ENCODE measurements at places on chromosomes 7 and 10.

- no peak for DNase-seq
These were observed 18.3 kb upstream of the LRGUK start for GRCh38 chr7:134108802-134109201.

DNA sequence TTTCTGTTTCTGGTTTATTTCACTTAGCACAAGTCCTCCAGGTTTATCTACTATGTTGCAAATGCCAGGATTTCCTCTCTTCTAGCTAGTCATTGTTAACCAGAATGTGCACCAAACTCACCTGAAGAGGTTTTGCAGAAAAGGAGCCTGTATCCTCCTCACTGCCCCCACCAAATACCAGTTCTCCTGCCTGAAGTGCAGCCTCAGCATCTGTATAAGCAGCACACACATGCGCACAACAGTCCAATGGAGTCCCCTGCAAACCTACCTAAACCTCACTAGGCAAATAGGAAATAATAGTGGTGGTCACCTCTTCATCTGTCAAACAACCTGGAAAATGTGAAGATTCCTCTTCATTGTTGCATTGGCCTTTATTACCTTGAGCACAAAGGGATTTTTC is 237.8 kb downstream of the PAXIP1 start:
- DNase-seq = no peak

DNA sequence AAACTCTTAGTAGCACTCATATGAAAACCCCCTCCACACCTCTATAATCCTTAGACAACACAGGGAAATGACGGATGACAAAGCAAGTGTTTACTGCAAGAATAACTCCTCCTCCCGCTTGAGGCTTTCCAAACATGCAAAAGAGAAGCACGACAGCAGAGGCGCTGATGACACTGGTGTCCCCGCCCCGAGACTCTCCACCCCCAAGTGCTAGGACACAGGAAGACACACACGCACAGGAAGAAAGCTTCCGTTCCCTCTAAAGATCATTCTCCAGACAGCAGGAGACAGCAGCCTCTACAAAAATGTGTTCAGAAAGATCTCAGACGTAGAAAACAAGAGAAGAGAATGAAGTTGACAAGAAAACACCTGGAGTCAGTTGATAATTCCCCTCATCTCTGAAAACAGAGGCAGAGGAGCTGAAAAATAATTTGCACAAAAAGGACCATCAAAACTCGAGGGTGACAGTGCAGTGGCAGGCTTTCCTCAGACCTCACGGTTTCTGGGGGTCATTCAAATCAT is 90.2 kb downstream of the DLG5 start:
- DNase-seq = no peak

GRCh38 chr7:98233219-98234070 is 18.6 kb downstream of the TECPR1 start:
- no peak for DNase-seq

GRCh38 chr7:36884351-36884750 is 160.1 kb upstream of the AOAH start:
- DNase-seq = no peak

DNA sequence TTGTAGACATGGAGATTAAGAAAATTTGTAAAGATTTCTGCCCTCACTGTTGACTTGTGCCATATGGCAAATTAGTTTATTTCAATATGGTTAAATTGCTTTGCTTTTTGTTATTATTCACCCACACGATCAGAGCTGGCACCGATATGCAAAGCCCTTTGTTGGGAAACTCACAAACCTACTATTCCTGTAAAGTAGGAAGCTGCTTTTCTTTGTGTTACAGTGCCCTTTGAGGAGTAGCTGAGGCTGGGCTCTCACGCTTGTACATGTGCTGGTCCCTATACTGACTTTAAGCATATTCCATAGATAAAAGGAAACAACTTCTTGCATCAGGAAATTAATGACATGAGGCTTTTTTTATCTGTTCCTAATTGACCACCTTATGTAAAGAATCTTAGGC is 17.6 kb upstream of the AOAH start:
- DNase-seq = no peak

DNA sequence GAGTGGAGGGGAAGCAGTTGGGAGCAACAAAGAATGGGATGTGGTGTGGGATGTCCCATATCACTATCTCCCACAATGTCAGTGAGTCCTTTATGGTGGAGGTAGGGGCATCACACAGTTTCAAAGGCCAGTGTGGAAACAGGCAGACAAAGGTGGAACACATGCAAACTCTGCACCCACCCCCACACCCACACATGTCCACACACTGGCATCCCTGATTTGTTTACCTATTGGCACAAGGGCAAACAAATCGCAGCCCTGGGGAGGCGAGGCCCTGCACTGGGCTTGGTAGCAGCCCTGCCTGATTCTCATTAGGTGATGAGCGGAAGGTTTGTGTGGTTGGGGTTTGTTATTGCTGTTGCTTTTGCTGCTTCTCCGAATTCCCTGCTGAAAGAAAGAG is 243.3 kb downstream of the GRID1 start:
- no peak for DNase-seq

- no peak for DNase-seq
These were observed 71.9 kb downstream of the JCAD start for GRCh38 chr10:29987471-29987870.

- DNase-seq = no peak
These were observed 59.7 kb upstream of the PRSS1 start for GRCh38 chr7:142689439-142690120.

- DNase-seq = no peak
These were observed 83.1 kb downstream of the ADCY1 start for GRCh38 chr7:45657136-45657889.

DNA sequence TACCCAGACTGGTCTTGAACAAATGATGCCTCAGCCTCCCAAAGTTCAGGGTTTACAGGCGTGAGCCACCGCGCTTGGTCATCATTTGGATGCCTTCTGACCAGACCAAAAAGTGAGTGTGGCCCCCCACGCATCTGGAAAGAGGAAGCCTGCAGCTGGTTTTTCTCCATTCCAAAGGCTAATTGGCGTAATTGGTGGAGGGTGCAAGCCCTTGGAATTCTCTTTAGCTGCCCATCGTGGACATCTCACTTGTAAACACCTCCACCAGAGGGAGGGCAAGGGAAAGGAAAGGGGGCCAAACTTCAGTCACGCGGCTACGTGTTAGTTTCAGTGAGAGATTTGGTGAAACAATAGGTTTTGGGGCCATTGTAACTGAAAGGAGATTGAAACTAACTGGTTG is 4.1 kb upstream of the ARHGAP21 start:
- DNase-seq = no peak

DNA sequence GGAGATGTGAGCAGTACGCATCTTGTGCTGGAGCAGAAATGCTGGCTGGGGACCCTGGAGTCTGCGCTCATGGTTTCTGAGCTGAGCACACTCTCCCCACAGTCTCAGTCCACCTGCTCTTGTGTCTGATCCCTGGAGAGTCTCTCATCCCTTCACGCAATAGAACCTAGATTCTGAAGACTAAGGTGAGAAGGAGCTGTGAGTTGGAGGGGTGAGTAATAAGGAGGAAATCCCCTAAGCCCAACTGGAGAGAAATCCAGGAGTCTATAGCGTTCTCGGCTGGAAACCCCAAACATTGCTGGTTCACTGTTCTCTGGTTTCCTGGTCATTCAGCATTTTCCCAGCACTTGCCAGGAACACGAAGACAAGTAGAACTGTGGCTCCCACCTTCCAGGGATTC is 68.3 kb upstream of the SMNDC1 start:
- DNase-seq = no peak

GRCh38 chr7:132140341-132140740 is 435.9 kb downstream of the PLXNA4 start:
- no peak for DNase-seq

DNA sequence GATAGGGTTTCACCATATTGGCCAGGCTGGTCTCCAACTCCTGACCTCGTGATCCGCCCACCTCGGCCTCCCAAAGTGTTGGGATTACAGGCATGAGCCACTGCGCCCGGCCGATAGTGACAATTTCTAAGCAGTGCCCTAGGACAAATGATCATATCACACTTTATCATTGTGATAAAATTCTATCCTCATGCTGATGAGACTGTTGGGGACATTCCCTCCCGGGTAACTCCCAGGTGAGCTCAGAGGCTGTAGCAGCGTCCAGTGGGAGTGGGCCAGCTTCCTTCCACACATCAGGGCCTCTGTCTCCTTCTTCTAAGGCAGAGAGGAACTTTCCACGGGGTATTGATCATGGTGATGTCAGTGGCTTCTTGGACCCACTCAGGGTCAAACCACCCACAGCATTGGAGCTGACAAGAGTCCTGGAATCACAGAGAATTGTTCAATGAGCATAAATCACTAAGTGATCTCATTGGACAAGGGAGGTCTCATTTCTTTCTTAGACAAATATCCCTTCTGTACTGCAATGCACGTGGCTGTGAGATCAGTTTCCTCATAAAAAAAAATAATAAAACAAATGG is 256.1 kb downstream of the KLF6 start:
- no peak for DNase-seq

- no peak for DNase-seq
These were observed 3.2 kb upstream of the POLM start for GRCh38 chr7:44085546-44085945.

GRCh38 chr10:62992145-62992721 is 140.9 kb upstream of the NRBF2 start:
- no peak for DNase-seq

DNA sequence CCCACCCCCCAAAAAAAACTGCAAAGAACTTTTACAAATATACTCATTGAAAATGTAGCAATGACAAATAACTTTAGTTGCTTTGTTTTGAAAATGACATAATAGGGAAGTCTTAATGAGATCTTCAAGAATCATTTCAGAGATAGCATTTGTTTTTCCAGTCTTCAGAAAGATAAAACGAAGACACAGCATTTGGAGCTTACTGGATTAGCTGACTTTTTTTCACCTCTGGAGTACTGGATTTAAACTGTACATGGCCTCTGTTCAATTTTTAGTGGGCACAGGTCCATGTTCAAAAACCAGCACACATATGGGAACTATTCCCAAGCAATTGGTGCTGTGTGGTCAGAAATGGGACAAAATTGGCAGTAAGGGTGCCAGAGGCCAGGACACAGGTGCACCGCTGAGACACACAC is 3.9 kb downstream of the RAB11FIP2 start:
- DNase-seq = no peak

- DNase-seq = no peak
These were observed 82.4 kb upstream of the NME8 start for GRCh38 chr7:37765872-37766525.

DNA sequence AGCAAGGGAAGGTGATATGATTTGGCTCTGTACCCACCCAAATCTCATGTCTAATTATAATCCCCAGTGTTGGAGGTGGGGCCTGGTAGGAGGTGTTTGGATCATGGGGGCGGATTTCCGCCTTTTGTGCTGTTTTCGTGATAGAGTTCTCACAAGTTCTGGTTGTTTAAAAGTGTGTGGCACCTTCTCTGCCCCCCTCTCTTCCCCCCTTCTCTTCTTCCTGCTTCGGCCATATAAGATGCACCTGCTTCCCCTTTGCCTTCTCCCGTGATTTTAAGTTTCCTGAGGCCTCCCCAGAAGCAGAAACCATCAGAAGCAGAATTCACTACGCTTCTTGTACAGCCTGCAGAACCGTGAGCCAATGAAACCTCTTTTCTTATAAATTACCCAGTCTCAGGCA is 21.1 kb downstream of the BTRC start:
- DNase-seq = no peak

GRCh38 chr10:114359041-114359952 is 45.0 kb downstream of the AFAP1L2 start:
- no peak for DNase-seq

DNA sequence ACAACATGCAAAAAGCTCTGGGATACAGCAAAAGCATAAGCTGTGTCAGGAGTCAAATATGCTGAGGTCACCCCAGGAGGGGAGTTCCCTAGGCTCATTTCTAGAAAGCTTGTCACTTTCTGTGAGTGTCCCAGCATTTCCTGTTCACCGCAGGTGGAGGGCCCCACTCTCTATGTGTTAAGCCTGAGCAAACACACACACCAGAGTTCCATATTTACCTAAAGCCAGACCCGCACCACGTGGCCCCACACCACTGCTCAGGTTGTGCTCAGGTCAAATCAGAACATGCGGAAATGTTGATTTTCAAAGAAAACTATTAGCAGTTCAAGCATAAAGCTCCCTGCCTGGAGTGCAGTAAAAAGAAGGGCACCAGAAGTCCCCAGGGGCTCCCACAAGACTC is 259.6 kb upstream of the PPP2R2D start:
- DNase-seq = no peak

- DNase-seq = no peak
These were observed 303.1 kb upstream of the NPSR1 start for GRCh38 chr7:34354899-34355298.

GRCh38 chr10:48214716-48215485 is 59.6 kb downstream of the FRMPD2 start:
- no peak for DNase-seq
